ENCODE measurements at places on chromosomes 5 and 9. TPM values are rescaled to one million over a fixed set of nuclear protein-coding genes. Genes with fewer than 3 reads are reported as not detected.
A peak's percentile ranks its signal among the peaks of the same experiment; 100 is the strongest.

GRCh38 chr9:124629600-124629999 lies 122.4 kb upstream of the NR5A1 start:
- DNase-seq: no peak
- H3K36me3 ChIP-seq: no peaks in the 10 kb centered on the region
- no peaks in the 10 kb centered on the region for H3K4me1 ChIP-seq
- peaks cover 5% of the 10 kb centered on the region for H3K27me3 ChIP-seq

Gene TMEM215
- total RNA-seq: not detected

GRCh38 chr5:50853151-50853550 lies 186.7 kb downstream of the PARP8 start:
- H3K4me3 ChIP-seq: no peak overlapping the region
- DNase-seq: no peak
- H3K27ac ChIP-seq: no peak overlapping the region
- H3K27me3 ChIP-seq: peaks cover 2% of the 10 kb centered on the region
- no peaks in the 10 kb centered on the region for H3K36me3 ChIP-seq

Gene LOX
- 0.25 TPM for total RNA-seq

DNA sequence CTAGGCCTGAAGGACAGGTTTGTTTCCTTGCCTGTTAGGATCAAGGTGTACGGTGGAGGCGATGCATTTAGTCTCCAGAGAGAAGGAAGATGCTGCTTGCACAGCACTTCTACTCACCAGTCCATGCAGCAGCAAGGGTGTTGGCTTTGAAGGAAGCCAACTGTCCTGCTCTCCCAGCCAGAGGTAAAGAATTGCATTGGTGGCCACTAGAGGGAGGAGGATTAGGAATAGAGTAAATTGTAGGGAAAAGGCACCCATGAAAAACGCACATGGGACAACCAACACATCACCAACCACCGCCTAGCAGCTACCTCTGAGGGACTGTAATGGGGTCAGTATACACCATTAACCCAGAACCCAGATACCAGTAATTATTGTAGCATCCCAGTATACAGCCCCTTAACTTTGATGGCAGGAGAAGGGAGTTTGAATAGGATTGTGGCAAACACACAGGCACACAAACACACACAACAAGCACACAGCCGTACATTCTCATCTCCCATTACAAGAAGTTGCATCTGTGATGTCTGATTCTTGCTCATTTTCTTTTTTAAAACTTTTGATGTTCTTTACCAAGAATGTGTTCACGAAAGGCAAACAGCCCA lies 267.7 kb downstream of the ADAMTS6 start:
- H3K36me3 ChIP-seq: no peaks in the 10 kb centered on the region
- no peak overlapping the region for H3K27ac ChIP-seq
- no peak for DNase-seq
- H3K4me3 ChIP-seq: no peak overlapping the region

- no peaks in the 10 kb centered on the region for H3K4me1 ChIP-seq
- H3K4me3 ChIP-seq: no peak overlapping the region
- DNase-seq: no peak
- H3K27me3 ChIP-seq: no peaks in the 10 kb centered on the region
- no peak overlapping the region for H3K27ac ChIP-seq
These were observed 436.1 kb downstream of the CDH10 start for GRCh38 chr5:24208686-24209106.

DNA sequence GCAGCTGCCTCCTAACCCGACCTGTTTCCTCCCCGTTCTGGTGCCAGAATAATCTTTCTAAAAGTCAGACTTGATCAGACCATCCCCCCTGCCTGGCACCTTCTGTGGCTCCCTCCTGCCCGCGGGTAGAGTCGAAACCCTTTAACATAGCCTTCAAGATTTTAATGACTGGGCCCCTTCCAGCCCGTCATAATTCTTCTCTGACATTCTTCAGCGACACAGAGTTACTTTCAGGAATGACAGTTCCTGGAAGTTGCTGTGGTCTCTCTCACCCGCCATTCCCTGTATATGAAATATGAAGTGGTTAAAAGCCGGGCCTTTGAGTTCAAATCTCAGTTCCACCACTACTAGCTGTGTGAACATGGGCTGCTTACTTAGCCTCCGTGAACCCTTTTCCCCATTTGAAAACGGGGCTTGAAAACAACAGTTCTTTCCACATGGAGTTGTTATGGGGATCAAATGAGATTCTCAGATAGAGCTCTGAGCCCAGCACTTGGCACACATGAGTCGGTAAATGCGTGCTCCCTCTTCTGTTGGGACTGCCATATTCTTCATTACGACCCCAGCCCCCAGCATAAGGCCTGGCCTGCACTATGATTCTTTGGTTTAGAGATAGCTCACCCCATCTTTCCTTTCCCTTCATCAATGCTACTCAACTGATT lies 737 bp downstream of the NANS start:
- peaks cover 20% of the 10 kb centered on the region for H3K4me1 ChIP-seq
- peak overlapping the region; percentile 86 for H3K27ac ChIP-seq
- H3K36me3 ChIP-seq: peaks cover 11% of the 10 kb centered on the region
- no peaks in the 10 kb centered on the region for H3K27me3 ChIP-seq

Gene IFNA2
- not detected for total RNA-seq

DNA sequence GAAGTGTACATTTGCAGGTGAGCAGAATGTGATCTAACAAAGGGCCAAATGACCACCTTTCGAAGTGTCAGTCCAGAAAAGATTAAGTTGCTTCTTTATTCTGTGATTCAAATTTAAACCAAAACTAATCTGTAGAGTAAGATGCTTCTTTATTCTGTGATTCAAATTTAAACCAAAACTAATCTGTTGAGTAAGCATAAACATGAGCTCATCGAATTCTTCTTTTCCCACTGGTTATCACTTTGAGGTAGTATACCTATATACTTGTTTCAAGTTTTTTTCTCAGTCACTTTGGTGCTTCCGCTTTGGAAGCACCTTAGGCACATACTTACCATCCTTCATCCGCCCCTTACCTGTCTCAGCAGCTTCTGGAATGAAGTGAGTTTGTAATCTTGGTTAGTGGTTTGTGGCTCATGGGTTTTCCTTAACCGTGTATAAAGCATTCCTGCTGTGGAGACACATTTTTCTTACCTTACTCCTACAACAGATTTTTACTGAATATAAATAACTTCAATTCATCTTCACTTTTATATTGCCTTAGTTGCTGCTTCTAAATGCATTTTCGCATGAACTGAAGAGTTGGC lies 40.7 kb upstream of the CTXN3 start:
- no peaks in the 10 kb centered on the region for H3K36me3 ChIP-seq
- H3K27ac ChIP-seq: no peak overlapping the region
- H3K27me3 ChIP-seq: no peaks in the 10 kb centered on the region
- DNase-seq: no peak

All from CD4-positive, CD25-positive, alpha-beta regulatory T cell (primary cell).